ENCODE measurements at places on chromosomes 16 and 17. TPM values are rescaled to one million over a fixed set of nuclear protein-coding genes. Genes with fewer than 3 reads are reported as not detected.

The KCNJ16 gene
- total RNA-seq: 0.12 TPM

The KRT28 gene
- not detected for total RNA-seq

The KCNH4 gene
- 0.14 TPM for total RNA-seq

The RAMP2 gene
- 6.5 TPM for total RNA-seq

Measured in neural crest cell (in vitro differentiated cells).